M059J (cell line): ENCODE measurements at places on chromosomes 1 and 21.

DNA sequence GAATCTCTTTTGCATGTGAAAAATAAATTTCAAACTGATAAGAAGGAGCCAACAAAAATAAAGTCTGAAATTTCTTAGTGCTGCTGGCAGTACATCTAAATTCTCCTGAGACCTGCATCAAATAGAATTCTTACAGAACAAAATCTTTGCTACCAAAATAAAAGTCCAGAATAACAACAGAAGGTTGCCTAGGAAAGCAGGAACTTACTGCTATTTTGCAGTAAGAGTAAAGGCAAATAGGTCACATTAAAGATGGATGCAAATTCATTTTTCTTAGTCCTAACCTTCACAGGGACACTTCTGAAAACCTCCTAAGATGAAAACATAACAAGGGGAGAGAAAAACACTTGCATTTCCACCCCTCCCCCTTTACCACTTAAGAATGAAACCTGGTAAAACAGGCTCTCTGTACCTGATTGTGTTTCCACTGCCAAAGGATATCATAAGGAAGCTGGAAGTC lies 59.0 kb downstream of the RUSC1 start:
- peak; percentile 1 for DNase-seq

DNA sequence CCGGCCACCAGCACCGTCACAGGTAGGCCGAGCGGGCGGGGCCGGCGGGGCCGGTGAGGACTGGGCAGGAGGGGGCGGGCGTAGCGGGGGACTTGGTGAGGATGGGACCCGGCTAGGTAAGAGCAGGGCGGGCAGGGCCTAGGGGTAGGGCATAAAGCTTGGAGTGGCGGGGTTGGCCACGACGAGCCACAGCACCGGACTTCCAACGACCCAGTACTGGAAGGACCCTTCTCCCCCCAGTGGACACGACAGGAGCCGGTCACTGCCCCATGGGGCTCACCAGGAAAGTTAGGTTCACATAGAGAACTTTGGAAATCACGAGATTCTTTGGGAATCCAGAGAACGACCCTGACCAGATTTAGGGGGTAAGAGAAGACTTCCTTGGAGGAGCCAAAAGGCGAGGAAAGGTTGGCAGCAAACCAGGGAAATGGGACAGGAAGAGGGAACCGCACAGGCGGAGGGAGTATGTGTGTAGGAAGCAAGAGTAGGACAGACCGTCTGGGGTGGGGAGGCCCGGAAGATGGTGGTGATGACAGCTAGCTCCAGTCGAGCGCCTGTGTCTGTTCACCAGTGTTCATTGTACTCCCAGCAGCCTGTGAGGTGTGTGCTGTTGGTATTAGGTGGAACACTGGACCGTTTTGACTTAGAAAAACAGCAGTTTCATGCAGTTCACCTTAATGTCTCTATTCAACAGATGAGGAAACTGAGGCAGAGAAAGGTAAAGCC lies 20.4 kb downstream of the ZNF362 start:
- DNase-seq = no peak

DNA sequence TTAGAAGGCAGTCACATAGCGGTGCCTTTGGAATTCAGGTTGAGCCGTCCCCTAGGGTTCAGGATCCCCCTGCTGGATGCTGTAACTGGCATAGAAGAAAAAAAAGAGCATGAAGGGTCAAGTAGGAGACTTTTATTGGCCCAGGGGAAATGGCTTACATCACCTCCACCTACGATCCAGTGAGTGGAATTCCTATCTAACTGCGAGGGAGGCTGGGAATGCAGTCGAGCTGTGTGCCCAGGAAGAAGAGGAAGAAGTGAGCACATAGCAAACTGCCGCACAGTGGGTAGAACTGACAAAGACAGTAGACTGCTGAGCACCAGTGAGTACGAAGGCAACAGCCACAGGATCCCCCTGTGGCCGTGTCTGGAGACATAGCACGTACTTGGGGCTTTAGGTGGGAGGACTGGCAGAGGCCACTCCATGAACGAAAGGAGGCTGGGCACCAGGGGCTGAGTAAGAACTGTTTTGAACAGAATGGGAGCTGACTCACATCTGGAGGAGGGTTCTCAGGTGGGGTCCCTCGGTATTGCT lies 79.2 kb downstream of the RNF220 start:
- DNase-seq = no peak

- DNase-seq = no peak
Measured at GRCh38 chr1:201544710-201545109, 5.8 kb downstream of the NAV1 start.

- no peak for DNase-seq
Measured at GRCh38 chr1:215900684-215901083, 333.6 kb downstream of the KCTD3 start.

DNA sequence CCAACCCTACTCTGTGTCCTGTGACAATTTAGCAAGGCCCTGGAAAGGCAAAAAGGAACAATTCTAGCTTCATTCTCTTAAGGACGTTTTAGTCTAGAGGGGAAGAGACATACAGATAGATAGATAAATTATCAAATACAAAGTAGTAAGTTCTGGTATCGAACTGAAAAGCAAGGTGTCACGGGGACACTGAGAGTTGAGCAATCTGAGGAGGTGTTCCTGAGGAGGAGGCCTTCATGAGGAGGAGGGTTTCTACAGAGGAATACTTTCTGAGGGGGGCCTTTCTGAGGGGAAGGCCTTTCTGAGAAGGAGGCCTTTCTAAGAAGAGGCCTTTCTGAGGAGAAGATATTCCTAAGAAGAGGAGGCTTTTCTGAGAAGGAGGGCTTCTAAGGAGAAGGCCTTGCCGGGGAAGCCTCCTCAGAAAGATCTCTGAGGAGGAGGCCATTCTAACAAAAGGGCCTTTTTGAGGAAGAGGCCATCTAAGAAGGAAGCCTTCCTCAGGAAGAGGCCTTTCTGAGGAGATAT lies 155.9 kb upstream of the COA6 start:
- no peak for DNase-seq

GRCh38 chr1:183142171-183142570 lies 43.9 kb upstream of the LAMC2 start:
- DNase-seq = no peak

- DNase-seq = peak; percentile 98
Measured at GRCh38 chr21:39633770-39634181, 21.0 kb downstream of the B3GALT5 start.

DNA sequence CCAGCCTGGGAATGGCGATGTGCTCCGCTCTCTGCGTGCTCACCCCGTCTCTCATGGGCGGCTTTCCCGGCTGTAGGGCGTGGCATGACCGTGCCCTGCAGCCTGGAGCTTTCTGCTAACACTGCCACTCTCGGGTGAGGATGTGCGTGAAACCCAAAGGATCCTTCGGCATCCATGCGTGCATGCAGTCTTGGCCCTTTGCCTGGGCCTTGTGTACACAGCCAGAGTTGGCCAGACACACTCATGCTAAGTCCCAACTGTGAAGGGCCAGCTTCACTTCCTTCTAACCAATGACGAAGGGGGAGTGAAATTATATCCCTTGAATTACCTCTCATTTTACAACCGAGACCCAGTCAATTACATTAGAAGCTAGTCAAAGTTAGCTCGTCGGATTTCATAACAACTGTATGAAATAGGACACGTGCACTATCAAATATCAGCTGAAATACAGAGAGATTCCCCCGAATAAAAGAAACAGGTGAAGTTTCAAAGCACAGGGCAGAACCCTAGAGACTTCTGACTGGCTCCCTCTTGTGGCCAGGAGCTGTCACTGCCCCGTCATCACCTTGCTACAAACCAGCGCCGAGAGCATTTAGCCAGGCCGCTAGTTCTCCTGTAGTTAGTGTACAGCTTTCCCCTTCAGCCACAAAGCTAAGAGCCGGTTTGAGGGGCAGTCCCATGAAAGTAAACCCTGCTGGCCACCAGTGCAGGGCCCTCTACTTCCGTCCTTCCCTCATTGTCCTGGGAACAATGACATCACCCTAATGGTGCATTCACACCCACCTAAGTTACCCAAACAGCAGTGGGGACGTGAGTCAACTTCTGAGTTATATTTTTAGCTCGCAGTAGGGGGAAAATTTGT lies 63.4 kb upstream of the COA6 start:
- DNase-seq = peak; percentile 71

GRCh38 chr1:56575865-56576264 lies 3.5 kb downstream of the PLPP3 start:
- DNase-seq = no peak

- peak; percentile 33 for DNase-seq
Measured at GRCh38 chr1:223832637-223832943, 13.2 kb downstream of the TP53BP2 start.

DNA sequence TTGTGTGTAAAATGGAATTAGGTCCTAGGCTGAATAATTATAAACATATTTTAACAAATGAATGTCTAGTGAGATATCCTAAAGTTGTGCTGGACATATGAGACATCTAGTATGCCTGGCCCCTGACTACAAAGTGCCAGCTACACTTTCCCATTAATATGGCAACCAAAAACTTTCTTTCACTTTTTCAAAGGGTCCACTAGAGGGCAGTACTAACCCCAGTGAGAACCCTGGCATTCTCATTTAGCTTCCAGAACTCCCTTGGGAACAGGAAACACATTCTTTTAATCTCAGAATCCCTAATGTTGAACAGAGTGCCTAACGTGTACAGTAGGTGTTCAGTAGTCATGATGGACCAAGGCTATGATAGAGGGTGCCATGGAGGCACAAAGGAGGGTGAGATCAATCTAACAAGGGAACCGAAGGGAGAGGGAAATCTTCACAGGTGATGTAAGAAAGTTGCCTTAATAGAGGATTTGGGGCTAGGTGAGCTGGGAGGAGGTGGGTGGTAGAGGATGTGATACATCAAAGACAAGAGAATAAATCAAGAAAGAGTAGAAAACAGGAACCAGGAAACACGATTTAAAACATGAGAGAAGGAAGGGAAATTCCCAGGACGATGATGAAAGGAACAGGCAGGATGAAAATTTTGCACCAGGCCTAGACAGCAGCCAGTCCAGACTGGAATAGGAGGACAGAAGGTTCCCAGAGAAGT lies 41.6 kb downstream of the NSL1 start:
- DNase-seq = peak; percentile 79

- no peak for DNase-seq
Measured at GRCh38 chr1:118504221-118504644, 319.2 kb upstream of the SPAG17 start.

DNA sequence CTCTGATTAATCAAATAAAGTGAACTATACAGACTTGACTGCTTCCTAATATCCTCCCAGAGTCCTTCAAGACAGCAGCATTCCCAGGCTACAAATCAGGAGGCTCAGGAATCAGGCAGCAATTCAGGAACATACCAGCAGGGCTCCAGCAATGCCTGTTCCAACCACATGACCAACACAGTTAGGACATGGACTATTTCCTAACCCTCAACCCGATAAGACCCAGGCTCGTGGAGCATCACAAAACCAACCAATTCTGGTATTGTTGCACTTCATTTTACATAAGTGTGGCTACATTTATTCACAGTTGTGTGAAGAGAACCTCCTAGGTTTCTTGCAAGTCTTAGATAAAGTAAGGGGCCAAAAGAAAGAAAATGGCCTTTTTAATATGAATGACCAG lies 546.2 kb upstream of the ADGRL2 start:
- peak; percentile 2 for DNase-seq

DNA sequence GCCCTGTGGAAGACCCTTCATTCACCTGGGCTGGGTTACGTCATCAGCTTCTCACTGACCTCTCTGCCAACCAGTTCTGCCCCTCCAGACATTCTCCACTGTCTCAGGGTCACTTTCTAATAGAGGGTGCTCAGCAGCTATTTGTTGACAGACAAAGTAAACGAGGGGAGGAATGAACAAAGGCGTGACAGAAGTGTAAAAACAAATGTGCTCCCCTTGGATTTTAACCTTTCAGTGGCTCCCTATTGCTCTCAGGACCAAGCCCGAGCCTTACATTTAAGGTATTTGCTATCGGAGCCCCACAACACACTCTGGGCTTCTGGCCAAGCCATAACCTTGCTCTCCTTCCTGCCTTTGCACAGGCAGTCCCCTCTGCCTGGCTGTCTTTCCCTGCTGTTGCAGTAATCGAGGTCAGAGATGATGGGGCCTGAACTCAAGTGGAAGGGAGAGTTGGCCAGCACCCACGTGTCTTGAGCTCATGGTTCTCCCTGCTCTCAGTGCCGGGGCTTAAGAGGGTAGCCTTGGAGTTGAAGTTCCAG lies 9.3 kb upstream of the MARCKSL1 start:
- DNase-seq = peak; percentile 61

DNA sequence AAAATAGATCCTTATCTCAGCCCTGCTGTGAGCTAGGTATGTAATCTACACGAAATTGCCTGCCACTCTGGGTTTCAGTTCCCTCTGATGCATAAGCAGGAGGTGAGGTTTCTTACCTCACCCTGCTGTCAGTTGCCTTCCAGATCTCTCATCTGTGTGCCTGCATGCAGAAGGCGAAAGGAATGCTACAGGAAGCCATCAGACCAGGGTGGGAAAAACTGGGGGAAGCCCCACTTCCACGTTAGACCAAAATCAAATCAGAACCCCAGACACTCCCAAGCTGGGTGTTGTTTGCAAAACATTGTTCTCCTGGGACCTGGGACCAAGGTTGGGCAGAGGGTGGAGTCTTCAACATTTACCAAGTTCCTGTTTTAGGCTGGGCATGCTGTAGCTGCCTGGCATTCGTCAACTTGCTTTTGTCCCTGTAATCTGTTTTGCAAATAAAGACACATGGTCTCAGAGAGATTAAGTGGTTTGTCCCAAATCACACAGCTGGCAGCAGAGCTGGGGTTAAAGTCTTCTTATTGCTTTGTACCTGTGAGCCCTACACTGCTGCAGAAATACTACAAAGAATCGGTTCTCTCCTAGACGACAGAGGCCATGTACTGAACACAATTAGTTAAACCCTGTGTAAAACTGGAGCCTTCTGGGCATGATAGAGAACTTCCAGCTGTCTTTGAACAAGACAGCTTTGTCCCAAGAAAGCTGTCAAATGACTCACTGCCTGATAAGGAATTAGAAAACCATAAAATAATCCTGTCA lies 389.7 kb upstream of the RUNX1 start:
- DNase-seq = peak; percentile 16

DNA sequence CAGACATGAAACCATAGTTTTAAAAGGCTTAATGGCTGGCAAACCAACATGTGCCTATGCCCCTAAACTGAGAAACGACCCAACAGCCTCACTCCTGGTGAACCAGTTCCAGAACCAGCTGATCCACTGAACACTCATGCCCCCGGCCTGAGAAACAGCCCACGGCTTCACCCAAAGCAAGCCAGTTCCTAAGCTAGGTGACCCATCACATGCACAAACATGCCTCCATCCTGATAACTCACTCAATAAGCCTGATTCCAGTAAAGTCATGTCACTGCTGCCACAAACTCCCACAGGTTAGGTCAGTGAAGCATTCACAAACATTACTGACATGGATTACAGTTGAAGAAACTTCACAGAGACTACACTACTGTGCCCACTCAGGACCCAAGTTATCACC lies 161.6 kb downstream of the USH2A start:
- no peak for DNase-seq

- DNase-seq = peak; percentile 86
Measured at GRCh38 chr1:179036844-179037465, 11.3 kb downstream of the FAM20B start.

DNA sequence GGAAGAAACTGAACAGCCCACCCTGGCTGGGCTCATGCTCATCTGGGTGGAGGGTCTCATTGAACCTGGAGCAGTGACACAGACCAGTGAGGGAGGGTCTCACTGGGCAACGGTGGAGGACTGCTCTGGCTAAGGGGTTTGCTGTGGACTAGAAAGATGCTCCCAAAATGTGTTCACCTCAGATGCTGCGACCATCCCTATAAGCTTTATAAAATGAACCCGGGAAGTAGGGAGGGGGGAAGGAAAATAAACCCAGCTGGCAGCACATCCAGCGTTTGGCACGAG lies 34.5 kb upstream of the LBR start:
- no peak for DNase-seq

- peak; percentile 88 for DNase-seq
Measured at GRCh38 chr1:224524679-224525078, 90.1 kb upstream of the WDR26 start.

GRCh38 chr1:245279346-245279745 lies 124.6 kb downstream of the KIF26B start:
- DNase-seq = peak; percentile 5
